ENCODE measurements at places on chromosomes 2 and 18.

DNA sequence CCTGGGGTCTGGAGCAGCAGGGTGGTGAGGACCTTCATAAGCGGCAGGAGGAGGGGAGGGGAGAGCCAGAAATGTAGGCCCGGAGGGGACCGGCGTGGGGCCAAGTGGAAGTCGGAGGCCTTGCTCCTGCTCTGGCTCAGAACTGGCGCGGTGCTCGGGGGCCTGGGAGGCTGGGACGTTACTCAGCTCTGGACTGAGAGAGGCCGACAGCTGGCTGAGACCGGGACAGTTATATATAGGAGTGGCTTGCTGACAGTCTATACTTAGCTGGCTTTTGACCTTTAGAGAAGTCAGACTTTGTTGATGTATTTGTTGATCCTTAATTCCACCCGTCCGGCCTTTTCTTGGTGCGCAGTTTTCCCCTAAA is 15.7 kb downstream of the IGFBP5 start:
- no peak for DNase-seq

DNA sequence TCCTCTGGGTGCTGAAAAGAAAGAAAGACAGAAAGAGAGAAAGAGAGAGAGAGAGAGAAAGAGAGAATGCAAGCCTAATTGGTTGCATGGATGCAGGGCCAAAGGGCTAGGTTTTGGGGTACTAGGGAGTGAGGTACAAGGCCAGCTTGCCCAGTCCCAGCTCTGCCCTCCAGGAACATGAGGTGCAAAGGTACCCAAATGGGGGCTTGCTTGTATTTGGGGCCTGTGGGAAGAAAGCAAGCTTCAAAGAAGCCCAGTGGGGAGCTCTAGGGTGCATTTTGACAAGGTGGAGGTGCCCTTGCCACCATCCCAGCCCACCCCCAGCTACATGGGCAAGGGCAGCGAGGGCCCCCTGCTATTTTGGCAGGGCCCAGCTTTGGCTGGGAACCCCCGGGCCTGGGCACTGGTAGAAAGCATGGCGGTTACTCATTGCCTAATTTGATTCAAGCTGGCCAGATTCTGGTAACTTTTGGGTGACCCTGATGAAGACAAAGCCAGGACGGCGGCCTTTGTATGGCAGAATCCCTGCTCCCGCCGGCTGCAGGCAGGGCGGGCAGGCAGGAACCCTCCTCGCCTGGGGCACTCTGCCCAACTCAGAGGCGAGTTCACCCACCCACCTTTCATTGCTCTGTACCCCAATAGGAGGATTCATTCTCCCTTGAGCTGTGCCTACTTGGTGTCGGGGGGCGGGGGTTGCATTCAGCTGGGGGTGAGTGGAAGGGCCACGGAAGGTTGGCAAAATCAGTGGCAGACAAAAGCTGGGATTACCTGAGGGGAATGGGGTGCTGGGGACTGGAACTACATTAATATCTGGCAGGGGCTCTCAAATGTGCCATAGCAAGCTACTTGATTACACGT is 537 bp upstream of the HOXD4 start:
- DNase-seq, result no peak

DNA sequence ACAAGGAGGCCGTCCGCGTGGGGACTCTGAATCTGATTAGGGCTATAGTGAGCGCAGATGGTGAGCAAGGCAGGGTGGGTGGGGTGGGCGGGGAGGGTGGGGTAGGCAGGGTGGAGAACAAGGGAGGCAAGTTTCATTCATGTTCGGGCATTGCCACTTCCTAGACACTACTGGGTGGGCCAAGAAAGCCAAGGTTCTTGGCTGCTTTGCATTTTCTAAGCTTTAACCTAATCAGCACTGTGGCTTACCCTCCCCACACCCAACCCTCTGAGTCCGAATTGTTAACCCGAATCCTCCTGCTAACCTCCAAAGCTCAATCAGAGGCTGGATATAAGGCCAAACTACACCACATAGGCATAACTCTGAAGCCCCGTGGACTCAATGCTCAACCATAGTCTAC is 18.1 kb downstream of the MROH2A start:
- no peak for DNase-seq

DNA sequence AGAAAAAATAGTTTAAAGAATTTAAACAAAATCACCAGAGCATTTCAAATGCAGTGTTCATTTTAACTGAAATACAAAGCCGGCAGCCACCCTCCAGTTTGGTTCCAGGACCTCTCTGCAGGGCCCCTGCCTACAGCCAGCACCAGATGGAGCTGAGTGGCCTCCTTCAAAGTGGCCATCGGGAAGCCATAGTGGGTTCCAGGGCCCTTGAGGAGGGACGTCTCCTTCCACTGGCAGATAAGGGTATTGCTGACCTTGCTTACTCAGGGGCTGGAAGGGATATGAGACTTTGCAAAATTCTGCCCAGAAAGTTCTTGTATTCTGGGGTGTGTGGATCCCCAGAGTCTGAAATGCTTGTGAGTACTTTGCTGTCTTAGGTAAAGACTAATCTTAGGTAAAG is 205.2 kb upstream of the APCDD1 start:
- no peak for DNase-seq

DNA sequence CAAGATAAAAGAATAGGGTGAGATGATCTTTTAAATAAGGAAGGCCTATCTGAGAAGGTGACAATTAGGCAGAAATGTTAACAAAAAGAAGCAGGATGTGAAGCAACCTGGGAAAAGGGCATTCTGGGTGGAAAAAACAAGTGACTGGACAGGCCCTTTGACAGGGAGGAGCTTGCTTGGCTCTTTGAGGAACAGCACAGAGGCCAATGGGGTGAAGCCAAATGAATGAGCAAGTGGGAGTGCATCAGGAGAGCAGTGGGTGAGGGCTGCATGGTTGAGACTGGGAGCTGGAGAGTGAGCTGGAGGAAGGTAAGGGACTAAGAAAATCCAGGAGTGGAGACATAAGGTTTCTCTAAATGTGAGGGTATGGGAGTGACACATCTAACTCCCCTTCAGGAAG is 126.9 kb downstream of the TDRD15 start:
- no peak for DNase-seq

DNA sequence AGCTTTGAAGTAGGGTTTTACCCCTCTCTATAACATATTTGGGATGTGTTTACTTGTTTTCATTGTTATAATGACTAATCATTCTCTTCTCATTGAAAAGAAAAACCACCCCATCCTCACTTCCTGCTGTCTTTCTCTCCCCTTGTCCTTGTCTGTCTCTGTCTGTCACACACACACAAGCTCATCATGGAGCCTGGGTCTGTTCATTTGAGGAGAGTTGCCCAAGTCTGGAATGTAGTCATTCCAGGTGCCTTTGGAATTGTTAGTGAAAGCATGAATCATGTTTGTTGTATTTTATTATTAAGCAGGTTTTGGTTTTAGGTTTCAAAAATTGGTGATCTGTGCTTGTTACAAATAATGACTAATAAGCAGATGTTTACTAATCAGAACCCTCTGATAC is 133.5 kb upstream of the IL1R2 start:
- no peak for DNase-seq

- peak; percentile 78 for DNase-seq
These were observed 63.3 kb upstream of the STK17B start for GRCh38 chr2:196234672-196235071.

DNA sequence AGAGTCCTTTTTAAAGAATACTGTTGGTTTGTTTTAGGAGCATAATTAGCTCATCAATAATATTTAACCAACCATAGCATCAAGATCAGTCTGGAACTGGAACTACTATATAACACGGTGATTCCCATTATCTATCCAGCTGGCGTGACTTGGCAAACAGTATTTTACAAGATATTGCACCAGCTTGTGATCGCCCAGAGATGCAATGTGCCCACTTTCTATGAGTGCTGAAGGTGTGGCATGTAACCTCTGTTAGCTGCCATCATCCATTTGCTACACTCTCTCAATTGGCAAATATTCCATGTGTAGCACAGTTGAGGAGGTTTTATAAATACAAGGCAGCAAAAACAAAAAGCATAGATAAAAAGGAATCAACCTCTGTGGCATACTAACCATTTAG is 64.9 kb downstream of the FIGN start:
- no peak for DNase-seq

GRCh38 chr18:55503167-55503820 is 84.7 kb downstream of the TCF4 start:
- no peak for DNase-seq

- DNase-seq, result no peak
These were observed 98.6 kb upstream of the NFU1 start for GRCh38 chr2:69535817-69536241.

DNA sequence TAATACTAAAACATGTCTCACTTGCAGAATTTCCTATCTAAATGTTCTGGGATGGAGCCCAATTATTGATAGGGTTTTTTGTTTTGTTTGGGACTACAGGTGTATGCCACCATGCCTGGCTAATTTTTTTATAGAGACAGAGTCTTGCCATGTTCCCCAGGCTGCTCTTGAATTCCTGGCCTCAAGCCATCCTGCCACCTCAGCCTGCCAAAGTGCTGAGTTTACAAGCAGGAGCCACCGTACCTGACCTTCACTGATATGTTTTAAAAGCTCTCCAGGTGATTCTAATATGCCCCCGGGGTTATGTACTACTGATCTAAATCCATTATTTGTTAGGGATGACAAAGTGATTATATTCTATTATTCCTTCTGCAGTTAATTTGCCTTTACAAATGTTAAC is 2.2 kb downstream of the ELAC1 start:
- DNase-seq, result no peak

- DNase-seq, result no peak
These were observed 31.1 kb downstream of the MYO7B start for GRCh38 chr2:127566576-127566975.

DNA sequence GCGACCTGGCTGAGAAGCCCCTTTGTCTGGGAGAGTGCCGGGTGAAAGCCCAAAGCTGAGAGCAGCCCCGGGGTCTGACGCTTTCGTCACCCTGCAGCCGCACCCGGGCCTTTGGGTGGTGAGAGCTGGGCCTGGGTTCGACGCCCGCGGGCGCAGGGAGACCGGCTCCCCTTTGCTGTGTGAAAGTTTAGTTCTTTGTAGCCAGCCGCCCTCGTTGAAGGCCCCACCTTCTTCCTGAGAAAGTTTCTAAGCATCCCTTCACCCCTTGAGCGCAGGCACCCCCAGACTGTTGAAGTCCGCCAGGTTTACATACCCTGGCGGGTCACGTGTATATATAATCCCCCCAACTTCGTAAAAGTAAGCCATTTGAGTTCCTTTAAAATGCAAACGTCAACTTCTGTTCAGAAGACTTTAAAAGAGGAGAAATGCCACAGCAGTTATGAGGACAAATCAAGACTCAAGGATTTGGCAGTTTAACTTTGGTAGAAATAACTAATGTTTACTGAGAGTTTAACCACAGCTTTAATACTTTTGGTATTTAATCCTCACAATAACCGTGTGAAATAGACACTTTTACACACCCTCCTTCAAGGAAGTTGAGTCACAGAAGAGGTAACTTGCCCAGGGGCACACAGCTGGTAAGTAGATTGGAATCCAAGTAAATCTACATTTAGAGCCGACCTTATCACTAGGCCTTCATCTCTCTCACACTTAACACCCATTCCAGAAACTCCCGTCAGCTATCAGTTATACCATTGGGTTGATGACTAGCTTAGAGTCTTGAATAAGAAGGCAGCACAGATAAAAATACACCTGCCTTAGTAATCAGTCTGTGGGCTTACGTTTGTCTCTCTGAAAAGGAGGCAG is 1.1 kb upstream of the MBOAT2 start:
- DNase-seq, result peak; percentile 25

DNA sequence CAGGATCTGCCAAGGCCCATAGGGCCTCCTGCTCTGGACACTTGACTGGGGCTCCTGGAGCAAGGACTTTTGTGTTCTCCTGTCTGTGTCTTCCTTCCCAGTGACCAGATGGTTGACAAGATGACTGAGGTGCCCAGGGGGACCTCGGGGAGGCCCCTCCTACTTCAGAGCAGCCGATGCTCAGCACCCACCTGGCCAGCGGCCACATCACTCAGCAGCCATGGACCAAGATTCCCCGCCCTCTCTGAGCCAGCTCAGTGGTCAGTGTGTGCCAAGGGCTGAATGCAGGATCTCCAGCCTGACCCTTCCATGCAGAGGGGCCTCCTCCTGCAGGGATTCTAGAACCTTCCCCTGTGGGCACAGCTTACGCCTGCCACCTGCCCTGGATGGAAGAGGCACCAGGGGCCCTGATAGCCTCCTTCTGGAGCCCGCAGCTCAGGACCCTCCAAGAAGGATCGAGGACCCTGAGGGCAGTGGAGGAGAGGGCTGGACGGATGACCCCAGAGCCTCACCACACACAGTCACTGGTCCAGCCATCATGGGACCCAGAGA is 87.4 kb upstream of the GPC1 start:
- no peak for DNase-seq

- DNase-seq, result no peak
These were observed 959.4 kb upstream of the CELF4 start for GRCh38 chr18:38525039-38525438.

DNA sequence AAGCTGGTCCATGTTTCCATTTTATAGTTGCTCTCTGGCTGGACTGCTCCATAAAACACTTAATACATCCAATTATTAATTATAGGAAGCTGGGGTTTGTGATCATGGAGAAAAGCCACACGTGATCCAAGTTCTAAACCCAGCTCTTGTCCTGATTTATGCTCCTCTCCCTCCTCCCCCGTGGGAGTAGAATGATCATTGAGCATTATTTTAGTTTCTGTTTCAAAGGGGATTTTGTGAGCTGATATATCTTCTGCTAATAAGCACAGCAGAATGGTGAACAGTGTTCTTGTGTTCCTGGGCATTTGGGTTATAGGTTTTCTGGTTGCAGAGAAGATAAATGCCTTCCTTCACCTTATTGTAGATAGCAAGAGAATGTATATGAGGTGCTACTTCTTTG is 135.7 kb upstream of the TMEM200C start:
- no peak for DNase-seq

DNA sequence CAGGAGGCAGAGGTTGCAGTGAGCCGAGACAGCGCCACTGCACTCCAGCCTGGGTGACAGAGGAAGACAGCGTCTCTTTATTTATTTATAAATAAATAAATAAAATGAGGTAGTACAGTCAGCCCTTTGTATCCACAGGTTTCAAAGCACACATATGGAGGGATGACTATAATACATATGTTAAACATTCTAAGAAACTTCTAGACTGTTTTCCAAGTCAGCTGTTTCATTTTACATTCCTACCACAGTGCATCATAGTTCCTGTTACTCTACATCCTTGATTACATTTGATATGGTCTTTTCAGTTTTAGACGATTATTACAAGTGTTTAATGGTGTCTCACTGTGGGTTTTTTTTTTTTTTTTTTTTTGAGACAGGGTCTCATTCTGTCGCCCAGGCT is 157.6 kb downstream of the ATAD2B start:
- DNase-seq, result no peak

DNA sequence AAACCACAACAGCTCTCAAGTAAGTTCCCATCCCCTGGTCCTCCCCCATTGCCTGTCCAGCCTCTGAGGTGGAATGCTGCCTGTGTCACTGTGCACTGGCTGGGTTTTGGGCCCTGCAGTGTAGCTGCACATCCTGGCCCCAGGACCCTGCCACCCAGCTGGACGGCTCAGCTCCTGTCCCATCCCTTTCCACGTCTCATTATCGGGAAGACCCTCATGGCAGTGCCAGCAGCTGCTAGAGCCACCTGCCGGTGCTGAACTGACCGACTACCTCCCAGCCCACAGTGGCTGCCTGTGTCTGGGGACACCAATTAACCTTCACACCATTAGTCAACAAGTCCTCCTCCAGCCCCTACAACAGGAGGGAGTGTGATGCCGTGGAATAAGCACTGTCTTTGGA is 31.9 kb downstream of the ADCY3 start:
- DNase-seq, result no peak

GRCh38 chr2:85731606-85732005 is 22.2 kb upstream of the ATOH8 start:
- no peak for DNase-seq

Data from amniotic stem cell (primary cell).